ENCODE measurements at places on chromosomes 11 and 22. TPM values are rescaled to one million over a fixed set of nuclear protein-coding genes. Genes with fewer than 3 reads are reported as not detected.

- H3K4me3 ChIP-seq, result no peak overlapping the region
- DNase-seq, result peak; percentile 76
- no peaks in the 10 kb centered on the region for H3K36me3 ChIP-seq
- H3K4me1 ChIP-seq, result no peaks in the 10 kb centered on the region
- H3K27me3 ChIP-seq, result no peaks in the 10 kb centered on the region
These were observed 9.7 kb downstream of the ASCL2 start for GRCh38 chr11:2260491-2261364.

- H3K27ac ChIP-seq, result no peak overlapping the region
- no peaks in the 10 kb centered on the region for H3K27me3 ChIP-seq
- H3K4me1 ChIP-seq, result no peaks in the 10 kb centered on the region
- no peaks in the 10 kb centered on the region for H3K36me3 ChIP-seq
- DNase-seq, result no peak
These were observed 128.1 kb downstream of the FANCF start for GRCh38 chr11:22497474-22497873.

DNA sequence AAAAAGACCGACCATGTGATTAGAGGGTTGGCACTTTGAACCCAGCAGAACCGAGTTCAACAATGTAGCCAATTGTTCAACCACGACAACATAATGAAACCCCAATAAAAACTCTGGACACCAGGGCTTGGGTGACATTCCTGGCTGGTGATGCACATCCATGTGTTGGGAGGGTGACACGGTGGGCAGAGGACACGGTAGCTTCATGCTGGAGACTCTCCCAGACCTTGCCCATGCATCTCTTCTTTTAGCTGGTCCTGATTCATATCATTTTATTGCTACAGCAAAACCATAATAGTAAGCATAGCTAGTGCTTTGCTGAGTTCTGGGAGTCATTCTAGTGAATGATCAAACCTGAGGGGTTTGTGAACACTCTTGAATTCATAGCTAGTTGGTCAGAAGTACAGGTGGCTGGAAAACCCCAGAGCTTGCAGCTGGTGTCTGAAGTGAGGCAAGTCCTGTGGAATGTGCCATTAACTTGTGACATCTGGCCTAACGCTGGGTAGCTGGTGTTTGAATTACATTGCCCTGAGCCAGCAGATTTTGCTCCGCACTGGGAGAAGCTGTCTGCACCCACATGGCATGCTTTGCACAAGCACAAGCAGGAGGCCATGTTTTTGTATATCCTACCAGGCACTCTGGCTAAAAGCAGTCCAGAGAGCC is 14.0 kb downstream of the RPUSD4 start:
- H3K4me1 ChIP-seq, result no peaks in the 10 kb centered on the region
- H3K36me3 ChIP-seq, result peaks cover 3% of the 10 kb centered on the region
- H3K27me3 ChIP-seq, result no peaks in the 10 kb centered on the region
- no peak for DNase-seq
- no peak overlapping the region for H3K27ac ChIP-seq

DNA sequence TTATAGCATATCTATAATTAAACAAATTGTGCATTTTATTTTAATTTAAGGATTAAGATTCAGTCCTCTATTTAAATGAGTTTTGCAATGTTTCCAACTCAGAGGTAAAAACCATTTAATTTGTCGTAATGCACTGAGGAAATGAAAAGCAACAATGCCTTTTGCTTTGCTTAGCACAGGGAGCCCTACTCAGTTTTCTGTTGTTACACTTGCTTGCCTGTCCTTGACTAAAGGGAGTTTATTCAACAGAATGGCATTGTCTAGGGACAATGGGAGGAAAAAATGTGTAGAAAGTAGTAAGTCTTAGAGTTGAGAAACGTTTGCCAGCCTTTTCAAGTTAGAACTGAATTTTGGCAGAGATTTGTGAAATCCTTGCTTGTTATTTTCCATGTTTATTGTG is 734.2 kb upstream of the ANO3 start:
- DNase-seq, result no peak
- H3K27ac ChIP-seq, result no peak overlapping the region
- H3K4me3 ChIP-seq, result no peak overlapping the region
- no peaks in the 10 kb centered on the region for H3K4me1 ChIP-seq

DNA sequence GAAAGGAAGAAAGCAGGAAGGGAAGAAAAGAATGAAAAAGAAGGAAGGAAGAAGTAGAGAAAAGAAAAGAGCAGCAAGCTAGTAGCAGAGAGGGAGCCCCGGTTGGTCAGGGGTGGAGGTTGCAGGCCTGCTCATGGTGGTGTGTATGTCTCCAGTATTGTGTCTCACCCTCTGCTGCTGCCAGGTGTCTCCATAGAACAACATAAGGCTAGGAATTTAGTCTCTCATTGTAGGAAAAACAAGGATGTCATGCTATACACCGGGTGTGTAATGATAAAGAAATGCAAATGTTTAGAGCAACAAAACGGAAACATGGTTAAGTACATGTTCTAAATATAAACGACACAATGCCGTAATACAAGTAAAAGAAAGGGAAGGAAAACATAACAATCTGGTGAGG is 342.5 kb downstream of the NTM start:
- H3K4me3 ChIP-seq, result no peak overlapping the region
- H3K36me3 ChIP-seq, result no peaks in the 10 kb centered on the region
- no peak overlapping the region for H3K27ac ChIP-seq
- DNase-seq, result no peak
- no peaks in the 10 kb centered on the region for H3K4me1 ChIP-seq
- H3K27me3 ChIP-seq, result no peaks in the 10 kb centered on the region

- no peak overlapping the region for H3K4me3 ChIP-seq
- no peaks in the 10 kb centered on the region for H3K36me3 ChIP-seq
- peak; percentile 69 for DNase-seq
These were observed 7.1 kb upstream of the MYBPC3 start for GRCh38 chr11:47359586-47359985.

The TTLL12 gene
- total RNA-seq, result 19.6 TPM

The OR51B2 gene
- total RNA-seq, result 1.2 TPM

DNA sequence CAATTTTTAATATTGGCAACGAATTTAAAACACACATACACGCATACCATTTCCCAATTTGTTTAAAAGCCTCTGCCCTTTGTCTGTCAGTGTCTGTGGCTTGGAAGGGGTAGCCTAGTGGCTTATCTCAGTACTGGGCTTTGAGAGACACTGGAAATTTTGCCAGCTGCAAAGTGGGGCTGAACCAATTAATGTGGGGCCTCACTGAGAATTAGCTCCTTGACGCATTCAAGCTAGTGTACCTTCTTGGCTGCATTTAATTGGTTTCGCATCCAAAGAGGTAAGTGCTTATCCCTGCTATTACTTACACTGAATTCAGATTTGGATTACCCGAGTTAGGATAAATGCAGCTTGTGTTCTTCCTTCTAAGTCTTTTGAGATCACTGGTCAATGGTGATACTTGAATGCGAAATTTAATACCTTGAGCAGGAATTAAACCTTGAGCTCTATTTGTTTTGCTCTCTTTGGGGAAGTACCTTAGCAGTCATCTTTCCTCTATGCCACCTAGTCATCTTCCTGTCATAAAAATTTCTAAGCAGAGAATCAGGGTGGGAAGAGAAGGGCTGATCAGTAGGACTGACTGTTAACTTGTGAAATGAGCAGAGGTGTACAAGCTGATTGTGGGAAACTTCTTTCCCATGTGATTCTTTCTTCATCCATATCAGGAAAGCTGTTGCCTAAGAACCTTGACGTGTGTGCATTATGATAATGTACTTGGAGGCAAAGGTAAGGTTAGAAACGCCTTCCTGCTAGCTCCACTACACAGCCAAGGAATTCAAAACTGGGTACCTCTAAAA is 187.7 kb upstream of the E2F8 start:
- H3K36me3 ChIP-seq, result no peaks in the 10 kb centered on the region
- no peak overlapping the region for H3K27ac ChIP-seq
- no peak for DNase-seq
- no peak overlapping the region for H3K4me3 ChIP-seq
- H3K27me3 ChIP-seq, result no peaks in the 10 kb centered on the region

The NXPE4 gene
- total RNA-seq, result not detected

The MIAT gene
- 3.0 TPM for total RNA-seq

DNA sequence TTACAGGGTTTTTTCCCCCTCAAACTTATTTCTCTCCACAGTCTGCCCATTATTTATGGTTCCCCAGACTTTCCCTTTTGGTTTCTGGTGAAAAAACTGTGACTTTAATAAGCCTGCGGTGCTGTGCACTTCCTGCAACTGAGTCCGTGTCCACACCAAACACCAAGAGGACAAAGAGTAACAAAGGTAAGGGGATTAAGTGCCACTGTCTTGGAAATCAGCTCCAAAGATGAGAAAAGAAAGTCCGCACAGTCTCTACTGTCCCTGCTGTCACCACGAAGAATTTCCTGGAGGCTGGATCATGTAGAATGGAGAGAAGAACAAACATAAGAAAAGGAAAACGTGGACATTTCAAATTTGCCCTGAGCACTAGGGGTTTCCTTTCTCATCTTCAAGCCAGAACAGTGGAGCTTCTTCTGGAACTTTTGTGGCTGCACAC is 17.9 kb upstream of the PRAME start:
- no peak overlapping the region for H3K4me3 ChIP-seq
- no peaks in the 10 kb centered on the region for H3K36me3 ChIP-seq
- DNase-seq, result no peak
- no peaks in the 10 kb centered on the region for H3K4me1 ChIP-seq
- no peak overlapping the region for H3K27ac ChIP-seq

DNA sequence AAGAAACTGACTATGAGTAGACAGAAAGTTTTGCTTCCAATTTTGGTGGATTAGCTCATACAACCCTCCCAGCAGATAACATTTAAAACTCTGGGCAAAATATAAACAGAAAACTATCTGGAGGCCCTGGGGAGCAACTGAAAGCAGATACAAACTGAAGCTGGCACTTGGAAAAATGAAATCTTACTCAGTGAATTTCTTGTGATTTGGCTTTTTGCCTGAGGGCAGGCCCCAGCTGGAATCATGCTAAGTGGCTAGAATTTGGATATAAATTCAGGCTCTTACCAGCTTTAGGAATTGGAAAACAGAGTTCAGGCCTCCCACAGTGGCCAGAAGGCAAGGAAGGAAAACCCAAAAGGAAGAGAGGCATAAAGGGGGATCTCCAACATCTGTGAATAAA is 85.8 kb downstream of the EFCAB6 start:
- no peaks in the 10 kb centered on the region for H3K4me1 ChIP-seq
- H3K36me3 ChIP-seq, result no peaks in the 10 kb centered on the region
- no peak overlapping the region for H3K27ac ChIP-seq
- no peak overlapping the region for H3K4me3 ChIP-seq
- DNase-seq, result no peak
- H3K27me3 ChIP-seq, result no peaks in the 10 kb centered on the region

- no peaks in the 10 kb centered on the region for H3K27me3 ChIP-seq
- peak; percentile 74 for DNase-seq
- H3K4me3 ChIP-seq, result no peak overlapping the region
- H3K36me3 ChIP-seq, result peaks cover 33% of the 10 kb centered on the region
- peak overlapping the region; percentile 17 for H3K27ac ChIP-seq
These were observed 15.9 kb downstream of the RHOG start for GRCh38 chr11:3824714-3825472.

GRCh38 chr22:46381142-46381541 is 45.6 kb downstream of the TRMU start:
- no peaks in the 10 kb centered on the region for H3K27me3 ChIP-seq
- no peak for DNase-seq
- H3K4me1 ChIP-seq, result no peaks in the 10 kb centered on the region

DNA sequence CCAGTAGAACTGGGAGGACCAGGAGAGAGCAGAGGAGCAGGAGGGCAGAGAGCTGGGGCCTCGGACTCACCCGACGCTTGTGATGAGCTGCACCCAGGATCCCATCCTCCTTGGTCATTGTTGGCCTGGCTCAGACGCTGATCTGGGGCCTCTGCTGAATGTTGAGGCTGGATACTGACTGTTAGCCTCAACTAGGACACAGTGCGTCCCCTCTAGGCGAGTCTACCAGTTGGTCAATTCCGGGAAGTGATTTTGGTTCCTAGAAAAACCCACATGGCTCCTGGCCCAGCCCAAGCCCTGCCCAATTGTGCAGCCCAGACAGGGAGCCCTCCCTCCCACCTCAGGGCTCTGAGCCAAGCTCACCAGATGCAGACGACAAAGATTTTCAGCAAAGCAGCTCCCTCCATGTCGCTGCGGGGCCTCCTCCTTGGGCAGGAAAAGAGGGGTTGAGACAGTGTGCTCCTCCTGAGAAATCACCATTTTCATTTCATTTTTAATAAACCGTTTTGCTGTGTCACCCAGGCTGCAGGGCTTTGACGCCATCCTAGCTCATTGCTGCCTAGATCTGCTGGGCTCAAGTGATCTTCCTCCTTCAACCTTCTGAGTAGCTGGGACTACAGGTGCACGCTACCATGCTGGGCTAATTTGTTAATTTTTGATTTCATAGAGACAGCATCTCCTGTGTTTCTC is at the start of gene APOL4:
Gene APOL4, minus strand, starts transcription at position 180 of the 690 bp plus-strand sequence. Its CDS starts 75 bp downstream, at position 105.
- peak within 1 kb of the TSS; percentile 32 for H3K4me3 ChIP-seq
- H3K4me1 ChIP-seq, result peaks cover 22% of the 10 kb centered on the region

- H3K36me3 ChIP-seq, result no peaks in the 10 kb centered on the region
- DNase-seq, result no peak
- H3K4me3 ChIP-seq, result no peak overlapping the region
- no peaks in the 10 kb centered on the region for H3K27me3 ChIP-seq
These were observed 94.8 kb upstream of the AMOTL1 start for GRCh38 chr11:94673386-94673785.

GRCh38 chr11:12069066-12069676 is 41.2 kb upstream of the MICAL2 start:
- no peak for DNase-seq
- no peak overlapping the region for H3K4me3 ChIP-seq
- H3K27ac ChIP-seq, result no peak overlapping the region
- no peaks in the 10 kb centered on the region for H3K36me3 ChIP-seq
